ENCODE measurements at places on chromosomes 3 and 15. TPM values are rescaled to one million over a fixed set of nuclear protein-coding genes. Genes with fewer than 3 reads are reported as not detected.

The PLA2G4F gene
- not detected for total RNA-seq

The EIF3J gene
- total RNA-seq: 66.7 TPM

The TCTA gene
- total RNA-seq: 49.3 TPM

The TMEM42 gene
- total RNA-seq: 22.7 TPM

The SLC27A2 gene
- total RNA-seq: 0.49 TPM

The PATL2 gene
- 60.5 TPM for total RNA-seq

The SST gene
- total RNA-seq: not detected

The TTLL13 gene
- 0.22 TPM for total RNA-seq

The STRIT1 gene
- not detected for total RNA-seq

The ROPN1 gene
- total RNA-seq: not detected

The SLC2A2 gene
- total RNA-seq: not detected

The CAMKV gene
- not detected for total RNA-seq

- DNase-seq: peak; percentile 63
Measured at GRCh38 chr15:67862750-67863441, 23.1 kb upstream of the RNU6-1 start.

DNA sequence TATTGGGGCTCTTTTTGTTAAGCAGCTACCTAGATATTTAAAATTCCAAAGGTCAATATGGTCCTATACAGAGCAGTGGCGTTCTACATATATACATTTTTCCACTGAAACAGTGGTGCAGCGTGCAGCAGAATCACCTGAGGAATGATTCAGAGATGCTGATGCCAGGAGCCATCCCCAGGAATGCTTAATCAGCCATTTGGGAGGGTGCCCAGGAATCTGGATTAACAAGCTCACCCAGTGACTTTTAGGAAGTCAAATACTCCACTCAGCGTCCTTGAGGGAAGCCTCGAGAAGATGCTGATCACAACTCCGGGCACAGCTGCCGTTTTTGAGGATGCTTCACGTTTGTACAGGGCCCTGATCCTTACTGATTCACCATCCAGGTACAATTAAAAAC, 82.6 kb upstream of the ARHGEF3 start:
- DNase-seq: no peak

GRCh38 chr15:58282060-58282708, 144.0 kb downstream of the AQP9 start:
- DNase-seq: no peak

DNA sequence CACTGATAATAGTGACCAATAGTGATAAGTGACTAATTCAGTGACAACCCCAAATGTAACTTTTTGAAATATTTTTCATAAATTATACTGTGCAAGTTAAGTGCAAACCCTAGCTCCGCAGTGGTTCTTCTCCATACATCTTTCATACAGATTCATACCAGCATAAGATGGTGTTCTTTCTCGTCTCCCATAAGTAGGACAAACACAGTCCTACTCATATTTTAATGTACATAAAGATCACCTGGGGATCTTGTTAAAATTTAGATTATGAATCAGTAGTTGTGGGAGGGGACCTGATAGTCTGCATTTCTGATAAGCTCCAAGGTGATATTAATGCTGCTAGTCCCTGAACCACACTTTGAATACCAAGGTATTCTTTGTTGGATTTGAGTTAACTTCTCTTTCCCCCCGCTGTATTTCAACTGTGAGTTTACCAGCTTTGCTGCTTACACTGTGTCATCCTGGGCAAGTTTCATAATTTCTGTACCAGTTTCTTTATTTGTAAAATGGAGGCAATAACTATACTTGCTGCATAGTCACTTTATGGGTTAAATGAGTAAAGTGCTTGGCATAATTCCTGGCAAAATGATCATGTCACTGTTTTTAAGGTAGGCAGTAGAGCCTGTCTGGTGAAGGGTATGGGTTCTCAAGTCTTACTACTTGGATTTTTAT, 34.7 kb upstream of the C3orf38 start:
- no peak for DNase-seq

- DNase-seq: no peak
Measured at GRCh38 chr3:65787827-65788226, 250.9 kb downstream of the MAGI1 start.

DNA sequence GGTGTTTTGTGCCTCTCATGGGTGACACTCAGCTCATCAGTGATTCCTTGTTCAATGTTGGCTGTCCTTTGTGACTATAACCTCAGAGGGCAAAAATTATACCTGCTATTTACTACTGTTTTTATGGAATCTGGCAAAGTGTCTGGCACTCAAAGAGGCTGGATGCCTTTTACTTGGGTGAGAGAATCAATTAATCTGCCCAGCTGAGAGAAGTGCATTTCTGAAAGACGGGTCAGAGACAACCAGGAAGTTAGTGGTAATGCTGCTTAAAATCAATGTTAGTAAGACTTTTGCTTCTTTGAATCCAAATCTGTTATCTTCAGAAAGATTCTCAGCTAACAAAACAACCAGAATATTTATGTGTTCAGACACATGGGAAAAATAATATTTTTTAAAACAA, 436.2 kb upstream of the SUCLG2 start:
- DNase-seq: no peak

DNA sequence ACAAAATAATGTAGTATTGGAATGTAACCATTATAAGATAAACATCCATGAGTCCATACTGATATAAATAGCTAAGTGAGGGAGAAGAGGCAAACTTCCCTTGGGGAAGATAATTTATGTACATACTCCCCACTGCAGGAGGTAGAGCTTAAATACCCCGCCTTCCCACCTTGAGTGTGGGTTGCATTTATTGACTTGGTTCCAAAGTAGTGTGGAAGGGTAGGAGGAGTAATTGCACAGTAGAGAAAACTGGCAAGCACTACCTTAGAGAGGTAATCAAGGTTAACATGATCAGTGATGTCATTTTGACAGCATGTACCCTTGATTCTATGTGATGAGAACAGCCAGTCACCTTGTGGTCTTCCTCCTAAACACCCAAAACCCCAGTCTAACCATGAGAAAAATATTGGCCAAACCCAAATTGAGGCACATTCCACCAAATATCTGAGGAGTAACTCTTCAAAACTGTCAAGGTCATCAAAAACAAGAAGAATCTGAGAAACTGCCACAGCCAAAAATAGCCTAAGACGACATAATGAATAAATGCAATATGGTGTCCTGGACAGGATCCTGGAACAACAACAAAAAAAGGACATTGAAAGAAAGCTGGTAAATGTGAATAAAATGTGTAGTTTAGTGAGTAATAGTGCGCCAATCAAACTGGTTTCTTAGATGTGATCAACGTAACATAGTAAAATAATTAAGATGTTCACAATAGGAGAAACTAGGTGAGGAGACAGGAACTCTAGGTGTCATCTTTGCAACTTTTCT, 774 bp upstream of the CNOT10 start:
- no peak for DNase-seq

DNA sequence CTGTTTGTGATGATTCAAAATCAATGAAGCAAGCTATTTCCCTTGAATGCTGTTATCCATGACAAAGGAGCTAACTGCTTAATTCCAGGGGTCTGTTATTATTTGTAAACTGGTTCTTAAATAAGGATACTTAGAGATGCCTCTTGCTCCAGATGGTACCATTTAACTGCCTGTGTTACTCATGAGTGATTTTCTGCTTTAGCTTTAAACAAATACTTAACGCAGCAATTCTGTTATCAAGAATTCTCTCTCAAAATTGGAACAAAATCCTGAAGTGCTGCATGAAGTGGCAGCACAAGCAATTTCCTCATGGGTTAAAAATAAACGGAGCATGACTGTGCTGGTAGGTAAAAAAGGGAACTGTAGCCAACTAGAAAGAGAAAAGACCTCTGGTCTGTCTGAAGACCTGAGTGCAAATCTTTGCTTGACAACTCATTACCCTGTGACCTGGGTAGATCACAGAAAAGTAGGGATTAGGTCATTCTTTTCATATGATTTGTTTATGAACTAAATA, 62.5 kb upstream of the GBE1 start:
- DNase-seq: peak; percentile 44

GRCh38 chr3:14391033-14391432, 11.4 kb upstream of the SLC6A6 start:
- no peak for DNase-seq

DNA sequence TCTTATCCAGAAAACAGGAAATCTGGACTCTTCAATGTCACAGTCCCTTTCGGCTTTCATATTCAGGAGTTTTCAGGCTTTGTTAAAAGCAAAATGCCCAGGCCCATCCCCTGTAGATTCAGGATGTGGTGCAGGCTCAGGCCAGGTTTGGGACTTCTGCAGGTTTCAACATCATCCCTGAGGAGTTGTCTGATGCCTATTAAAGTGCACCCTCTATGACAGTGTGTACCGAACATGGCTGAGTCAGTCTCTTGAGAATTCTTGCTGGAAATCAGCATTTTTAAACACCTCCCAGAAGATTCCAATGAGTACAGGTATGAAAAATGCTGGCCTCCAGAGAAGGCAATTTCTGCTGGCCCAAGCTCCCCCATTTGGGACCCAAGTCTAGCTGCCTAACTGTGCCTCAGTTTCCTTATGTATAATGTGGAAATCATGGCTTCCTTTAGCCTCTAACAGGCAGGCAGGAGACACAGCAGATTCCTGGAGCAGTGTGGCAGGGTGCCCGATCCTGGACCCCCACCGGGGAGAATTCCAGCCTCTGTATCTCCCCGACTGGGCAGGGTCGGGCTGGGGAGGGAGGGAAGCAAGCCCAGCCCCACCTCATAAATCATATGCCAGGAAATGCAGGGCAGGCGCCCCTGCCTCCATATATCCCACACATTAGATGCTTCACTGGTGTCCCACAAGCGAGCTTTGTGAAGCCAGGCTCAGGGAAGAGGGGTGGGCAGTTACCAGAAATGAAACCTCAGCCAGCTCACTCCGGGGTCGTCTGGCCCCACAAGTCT, 44.4 kb upstream of the SLC6A11 start:
- no peak for DNase-seq

DNA sequence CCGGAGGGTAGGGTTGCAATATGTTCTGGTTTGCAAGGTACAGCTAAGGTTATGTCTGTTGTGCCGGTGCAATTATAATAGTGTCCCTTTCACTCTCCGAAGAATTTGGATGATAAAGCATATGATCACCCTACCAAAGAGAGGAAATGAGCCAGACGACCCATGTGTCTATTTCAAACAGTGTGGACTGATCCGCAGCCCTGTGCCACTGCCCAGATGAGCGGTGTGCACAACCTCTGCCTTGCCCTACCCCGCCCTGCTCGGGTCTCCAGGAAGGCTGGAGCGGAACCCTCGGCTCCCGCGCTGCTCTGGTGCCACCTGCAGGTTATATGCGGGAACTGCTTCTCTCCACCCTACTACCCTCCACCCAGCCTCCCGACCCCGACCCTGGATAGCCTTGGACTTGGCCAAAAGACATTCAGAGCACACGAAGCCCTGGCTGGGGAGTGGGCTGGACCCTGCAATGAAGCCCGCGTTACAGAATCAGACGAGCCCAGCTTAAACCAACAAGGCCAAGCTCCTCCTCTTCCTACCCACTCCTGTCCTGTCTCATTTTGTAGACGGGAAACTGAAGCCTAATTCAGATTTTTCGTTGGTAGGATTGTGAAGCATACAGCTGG, 68.4 kb upstream of the CHRNB4 start:
- peak; percentile 70 for DNase-seq

- DNase-seq: no peak
Measured at GRCh38 chr3:185658504-185658912, 72.4 kb downstream of the SENP2 start.

DNA sequence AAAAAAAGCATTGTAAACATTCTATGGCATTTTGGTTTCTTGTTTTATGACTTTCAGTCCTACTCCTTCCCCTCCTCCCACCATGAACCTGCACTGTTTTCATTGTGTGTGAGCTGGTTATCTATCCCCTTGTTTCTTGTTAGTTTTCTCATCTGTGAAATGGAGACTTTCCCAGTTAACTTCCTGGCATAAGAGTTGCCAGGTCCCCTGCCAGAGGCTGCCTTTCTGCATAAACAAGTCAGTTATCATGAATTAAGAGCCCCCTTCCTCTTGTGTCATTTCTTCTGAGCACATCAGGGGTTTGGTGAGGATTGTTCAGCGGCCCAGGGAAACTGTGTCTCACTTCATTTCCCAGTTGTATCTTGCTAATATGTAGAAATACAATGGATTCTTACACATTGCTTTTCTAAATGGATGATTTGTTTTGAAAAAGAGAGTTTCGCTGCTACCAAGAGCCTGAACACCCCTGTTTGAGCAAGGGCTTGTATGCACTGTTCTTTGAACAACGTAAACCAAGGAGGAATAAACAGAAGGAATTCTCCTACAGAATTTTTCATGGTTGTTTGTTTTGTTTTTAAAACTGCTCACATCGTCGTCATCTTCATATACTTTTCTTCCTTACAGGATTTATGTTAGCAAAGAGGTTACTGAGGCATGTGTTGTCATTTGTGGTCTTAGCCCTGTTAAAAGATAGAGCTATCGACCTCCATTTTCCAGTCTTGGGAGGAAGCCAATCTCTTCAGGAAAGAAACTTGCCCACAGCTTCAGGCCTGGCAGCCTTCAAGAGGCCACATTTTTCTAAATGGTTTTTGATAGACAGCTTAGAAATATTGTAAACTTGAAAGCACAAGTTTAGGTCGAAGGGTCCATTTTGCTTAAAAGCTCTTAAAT, 144.6 kb upstream of the IL12A start:
- no peak for DNase-seq

DNA sequence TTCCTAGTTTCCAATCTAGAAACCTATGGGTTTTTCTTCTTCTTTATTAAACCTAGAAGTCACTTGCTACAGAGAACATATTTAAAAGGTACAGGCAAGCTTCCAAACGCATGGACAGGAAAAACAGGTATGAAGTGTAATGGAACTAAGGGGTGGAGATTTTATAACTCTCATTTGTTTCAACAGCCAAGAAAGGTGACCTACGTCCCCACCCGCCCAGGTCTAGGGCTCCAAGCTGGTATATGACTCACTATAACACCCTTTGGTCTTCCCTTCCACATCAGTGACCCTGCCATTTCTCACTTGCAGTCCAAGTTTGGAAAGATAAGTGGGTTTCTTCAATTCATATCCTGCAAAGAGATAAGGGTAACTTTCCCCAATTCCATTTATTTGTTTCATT, 6.0 kb upstream of the LIPH start:
- DNase-seq: no peak

DNA sequence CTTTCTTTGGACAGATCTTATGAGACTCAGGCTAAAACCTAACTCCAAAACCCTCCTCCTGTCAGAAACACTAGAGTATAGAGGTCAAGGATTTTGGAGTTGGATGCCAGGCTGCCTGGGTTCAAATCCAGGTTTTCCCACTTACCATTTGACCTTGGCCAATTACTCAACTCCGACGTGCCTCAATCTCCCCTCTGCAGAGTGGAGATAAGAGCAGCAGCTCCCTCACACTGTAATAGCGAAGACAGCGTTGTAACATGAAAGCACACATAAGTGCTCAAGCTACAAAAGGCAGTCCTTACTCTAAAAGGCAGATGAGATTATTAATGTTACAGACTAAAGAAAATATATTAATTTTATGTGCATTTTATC, 90.1 kb downstream of the IGF2BP2 start:
- no peak for DNase-seq

GRCh38 chr3:117253636-117254035, 544.1 kb downstream of the TUSC7 start:
- no peak for DNase-seq

DNA sequence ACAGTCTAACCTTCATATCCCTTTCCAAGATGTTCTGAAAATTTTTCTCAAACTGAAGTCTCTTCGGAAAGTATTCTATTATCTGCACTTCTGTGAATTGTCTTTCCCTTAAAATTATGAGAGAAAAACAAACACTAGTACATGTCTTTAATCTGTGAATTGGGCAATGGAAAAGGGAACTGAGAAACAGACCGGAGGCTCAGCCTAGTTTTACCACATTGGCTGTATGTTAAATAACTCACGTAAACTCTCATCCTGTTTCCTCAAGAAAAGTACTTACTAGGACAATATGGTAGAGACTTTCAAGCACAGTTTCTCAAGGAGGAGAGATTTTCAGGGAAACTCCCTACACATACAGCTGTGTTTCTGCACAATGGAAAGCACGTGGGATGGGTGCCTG, 982.2 kb upstream of the SEMA6D start:
- DNase-seq: no peak
